ENCODE measurements at places on chromosomes 7 and 10.

GRCh38 chr10:102470579-102471546 lies 19.5 kb upstream of the C10orf95 start:
- no peak for DNase-seq

GRCh38 chr7:152185558-152185957 lies 160.1 kb downstream of the GALNT11 start:
- no peak for DNase-seq

GRCh38 chr7:42108803-42109528 lies 128.0 kb downstream of the GLI3 start:
- no peak for DNase-seq

DNA sequence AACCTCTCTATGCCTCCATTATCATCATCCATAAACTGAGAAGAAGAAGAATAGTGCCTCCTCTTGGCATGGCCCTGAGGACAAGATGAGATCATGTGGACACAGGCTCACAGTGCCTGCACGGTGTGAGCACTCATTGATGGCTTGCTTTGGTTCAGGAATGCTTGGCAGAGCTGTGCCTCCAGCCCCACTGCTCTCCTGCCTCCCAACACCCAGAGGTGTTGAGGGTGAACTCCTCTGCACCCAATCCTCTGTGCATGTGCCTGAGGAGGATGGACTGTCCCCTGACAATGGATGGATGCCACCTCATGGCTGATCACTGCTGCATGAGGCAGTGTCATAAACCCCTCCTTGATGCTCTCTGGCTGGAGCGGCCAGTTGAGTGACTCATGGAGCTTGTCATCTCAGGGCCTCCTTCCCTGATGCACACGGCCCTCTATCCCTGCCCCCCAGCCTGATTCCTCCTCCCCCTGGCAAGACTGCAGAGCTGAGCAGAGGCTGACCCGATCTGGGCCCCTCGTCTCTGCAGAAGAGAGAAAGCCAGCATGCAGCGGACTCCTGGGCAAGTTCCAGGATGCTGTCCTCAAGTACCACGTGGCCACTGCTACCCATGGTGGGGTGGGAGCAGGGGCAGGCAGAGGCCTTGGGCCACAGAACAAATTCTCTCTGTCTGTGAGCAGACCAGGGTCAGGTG lies 136.3 kb downstream of the KCNMA1 start:
- DNase-seq = no peak

GRCh38 chr10:90560331-90560730 lies 297.5 kb downstream of the HTR7 start:
- DNase-seq = no peak

GRCh38 chr7:91961816-91962215 lies 21.2 kb downstream of the AKAP9 start:
- no peak for DNase-seq
